ENCODE measurements at places on chromosomes 11 and 22.

- DNase-seq, result no peak
Observed at GRCh38 chr11:120659076-120659475, 147.5 kb downstream of the GRIK4 start.

DNA sequence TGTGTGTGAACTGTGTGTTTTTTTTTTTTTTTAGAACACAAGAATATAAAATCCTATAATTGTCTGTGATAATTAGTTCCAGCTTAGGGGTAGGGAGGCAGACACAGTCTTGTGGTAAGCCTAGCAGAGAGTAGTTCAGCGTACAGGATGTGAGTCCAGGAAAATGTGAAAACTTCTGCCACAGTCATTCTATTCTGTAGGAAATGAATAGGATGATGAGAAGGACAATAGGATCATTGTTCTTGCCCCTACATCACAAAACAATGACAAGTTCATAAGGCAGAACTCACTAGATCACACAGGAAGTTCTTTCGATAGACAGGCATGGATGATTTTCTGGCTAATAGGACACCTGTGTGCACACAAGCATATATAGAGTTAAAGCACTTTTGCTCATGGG lies 132.2 kb downstream of the NAV2 start:
- DNase-seq, result no peak

- DNase-seq, result no peak
Observed at GRCh38 chr11:44356351-44356750, 46.4 kb upstream of the ALX4 start.

- DNase-seq, result no peak
Observed at GRCh38 chr11:43497144-43497543, 138.4 kb downstream of the TTC17 start.

DNA sequence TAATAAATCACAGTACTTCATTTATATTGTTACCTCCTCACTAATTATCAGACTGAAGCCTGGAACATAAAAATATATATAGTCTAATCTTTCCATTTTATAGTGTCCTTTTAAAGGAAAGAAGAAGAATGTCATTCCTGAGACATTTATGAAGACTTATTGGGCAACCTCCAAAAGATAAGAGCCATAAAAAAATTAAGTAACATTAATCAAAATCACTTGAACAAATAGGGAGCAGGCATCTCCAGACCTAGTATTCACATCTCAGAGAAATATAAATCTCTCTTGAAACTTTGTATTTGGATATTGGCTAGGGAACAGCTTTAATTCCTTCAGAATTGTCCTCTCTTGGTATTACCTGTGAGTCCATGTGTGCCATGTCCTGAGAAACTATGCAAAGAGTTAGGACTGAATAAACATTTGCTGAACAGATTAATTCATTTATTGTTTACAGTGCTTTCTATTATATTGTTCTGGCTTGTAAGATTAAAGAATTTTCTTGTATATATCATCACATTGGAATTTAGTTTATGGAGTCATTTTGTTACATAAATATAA lies 530.5 kb upstream of the LRRC4C start:
- DNase-seq, result no peak

GRCh38 chr11:108958368-108959104 lies 293.7 kb downstream of the DDX10 start:
- DNase-seq, result peak; percentile 75
